ENCODE measurements at places on chromosomes 4 and X. TPM values are rescaled to one million over a fixed set of nuclear protein-coding genes. Genes with fewer than 3 reads are reported as not detected.
A peak's percentile ranks its signal among the peaks of the same experiment; 100 is the strongest.

GRCh38 chr4:96599752-96600151, 759.9 kb downstream of the PDHA2 start:
- no peak for DNase-seq

DNA sequence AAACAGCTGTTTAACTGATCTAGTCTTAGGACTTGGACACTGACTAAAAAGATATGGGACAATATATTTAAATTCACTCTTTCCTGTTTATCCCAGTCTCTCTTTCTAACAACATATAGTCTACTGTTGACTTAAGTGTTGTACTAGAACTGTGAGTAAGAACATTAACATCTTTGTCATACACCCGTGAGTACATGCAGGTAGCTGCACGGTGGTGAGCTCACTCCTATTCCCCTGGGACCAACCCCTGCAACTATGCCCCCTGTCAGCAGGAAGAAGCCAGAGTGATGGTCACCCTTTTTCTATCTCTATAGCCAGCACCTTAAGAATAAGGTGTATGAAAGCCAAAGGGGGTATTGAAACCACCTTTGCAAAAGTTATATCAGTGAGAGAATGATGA, 17.6 kb downstream of the TBL1X start:
- DNase-seq = no peak

Gene ZFX
- total RNA-seq = 41.8 TPM

DNA sequence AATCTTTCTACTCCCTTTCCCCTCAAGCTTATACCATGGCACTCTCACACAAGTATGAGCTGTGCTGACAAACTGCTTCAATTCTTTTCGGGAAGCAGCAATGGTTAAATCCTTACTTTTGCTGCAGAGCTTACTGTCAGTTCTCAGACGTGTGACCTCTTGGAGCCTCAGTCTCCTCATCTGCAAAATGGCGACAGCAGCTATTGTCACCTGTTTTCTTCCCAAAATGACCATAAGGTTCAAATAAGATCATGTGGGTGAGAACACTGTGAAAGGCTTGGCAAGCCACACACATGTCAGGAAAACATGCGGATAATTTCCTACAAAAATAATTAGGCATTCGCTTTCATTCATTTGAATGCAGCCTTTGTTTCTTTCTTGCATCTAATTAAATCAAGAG, 36.8 kb upstream of the IRF2 start:
- no peak for DNase-seq

Gene REELD1
- total RNA-seq = not detected

DNA sequence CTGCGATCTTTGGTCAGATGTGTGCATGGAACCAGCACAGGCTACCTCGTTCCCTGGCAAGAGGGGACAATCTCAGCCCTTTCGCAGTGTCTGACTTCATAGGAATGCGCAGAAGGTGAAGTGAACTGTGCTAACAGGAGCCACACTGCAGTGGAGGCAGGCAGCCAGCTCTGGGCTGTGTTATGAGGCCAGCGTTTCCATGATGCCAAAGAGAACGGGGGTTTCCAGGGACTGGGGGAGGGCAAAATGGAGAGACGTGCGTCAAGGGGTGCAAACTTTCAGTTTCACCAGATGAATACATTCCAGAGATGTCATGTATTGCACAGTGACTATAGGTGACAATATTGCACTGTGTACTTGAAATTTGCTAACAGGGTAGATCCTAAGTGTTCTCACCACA, 30.4 kb downstream of the CLDN34 start:
- no peak for DNase-seq

Gene TCEAL3
- total RNA-seq = 7.3 TPM

Gene ARX
- total RNA-seq = 0.34 TPM

Gene SOWAHB
- 25.5 TPM for total RNA-seq

Gene FAM149A
- 18.4 TPM for total RNA-seq

DNA sequence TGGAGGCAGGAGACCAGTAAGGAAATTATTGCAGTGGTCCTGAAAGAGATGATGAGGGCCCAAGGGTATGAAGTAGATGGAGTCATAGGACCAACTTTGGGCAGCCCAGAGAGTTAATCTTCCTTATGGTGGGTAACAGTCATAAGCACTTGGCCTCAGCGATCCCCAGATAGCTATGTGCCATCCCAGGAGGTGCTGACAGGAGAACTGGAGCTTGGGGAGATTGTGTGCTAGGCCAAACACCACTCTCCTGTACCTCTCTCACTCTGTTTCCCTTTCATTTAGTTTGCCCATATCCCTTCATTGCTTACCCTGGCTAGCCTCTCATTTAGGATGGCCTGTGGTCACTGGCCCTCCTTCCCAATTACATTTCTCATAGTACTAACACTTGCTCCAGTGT, 60.0 kb downstream of the TMEM164 start:
- DNase-seq = no peak

- no peak for DNase-seq
Measured at GRCh38 chrX:24305905-24306304, 8.0 kb downstream of the SUPT20HL2 start.

DNA sequence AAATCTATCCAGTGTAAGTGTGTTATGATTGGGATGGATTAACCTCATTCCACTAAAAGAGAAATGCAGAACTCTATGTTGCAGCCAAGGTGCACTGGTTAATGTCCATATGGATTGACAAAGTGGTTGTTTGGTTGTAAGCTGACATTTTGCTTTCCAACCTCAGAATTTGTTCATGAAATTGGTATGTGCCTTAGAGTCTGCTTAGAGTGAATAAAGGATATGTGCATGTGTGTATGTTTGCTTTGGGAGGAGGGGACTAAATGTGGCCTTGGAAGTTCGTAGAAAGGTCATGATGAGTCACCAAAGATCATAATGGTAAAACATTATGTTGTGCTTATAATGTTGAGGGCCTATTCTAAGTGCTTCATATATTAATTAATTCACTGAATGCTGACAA, 44.1 kb upstream of the MBNL3 start:
- DNase-seq = no peak

GRCh38 chr4:176217510-176217909, 22.1 kb upstream of the SPATA4 start:
- DNase-seq = no peak

- no peak for DNase-seq
Measured at GRCh38 chr4:48131736-48132135, 2.3 kb downstream of the TXK start.

DNA sequence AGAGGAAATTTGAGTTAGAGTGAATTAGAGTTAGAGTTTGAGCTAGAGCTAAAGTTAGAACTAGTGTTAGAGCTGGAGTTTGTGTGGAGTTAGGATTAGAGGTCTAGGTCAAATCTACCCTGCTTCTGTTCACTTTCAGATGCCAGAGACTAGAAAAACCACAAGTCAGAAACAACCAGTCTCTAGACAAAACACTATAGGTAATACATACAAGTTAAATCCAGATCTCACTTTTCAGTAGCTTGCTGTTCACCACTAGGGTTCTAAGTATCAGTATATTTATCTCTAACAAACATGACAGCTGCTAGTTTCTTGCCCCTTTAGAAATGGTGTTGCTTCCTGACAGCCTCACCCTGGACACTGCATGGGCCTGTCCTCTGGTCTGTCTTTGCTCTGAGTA, 300.7 kb downstream of the ARAP2 start:
- no peak for DNase-seq

GRCh38 chr4:89745708-89746107, 91.3 kb downstream of the SNCA start:
- DNase-seq = no peak

Gene GPC3
- 2.9 TPM for total RNA-seq

- no peak for DNase-seq
Measured at GRCh38 chr4:90220459-90220858, 93.3 kb downstream of the CCSER1 start.

GRCh38 chr4:27398631-27399310, 538.1 kb downstream of the STIM2 start:
- DNase-seq = no peak

- DNase-seq = no peak
Measured at GRCh38 chr4:108337923-108338322, 169.2 kb upstream of the LEF1 start.

- peak; percentile 94 for DNase-seq
Measured at GRCh38 chrX:131704136-131704695, 160.3 kb downstream of the OR13H1 start.

GRCh38 chrX:34509394-34509793, 147.7 kb downstream of the TMEM47 start:
- no peak for DNase-seq

DNA sequence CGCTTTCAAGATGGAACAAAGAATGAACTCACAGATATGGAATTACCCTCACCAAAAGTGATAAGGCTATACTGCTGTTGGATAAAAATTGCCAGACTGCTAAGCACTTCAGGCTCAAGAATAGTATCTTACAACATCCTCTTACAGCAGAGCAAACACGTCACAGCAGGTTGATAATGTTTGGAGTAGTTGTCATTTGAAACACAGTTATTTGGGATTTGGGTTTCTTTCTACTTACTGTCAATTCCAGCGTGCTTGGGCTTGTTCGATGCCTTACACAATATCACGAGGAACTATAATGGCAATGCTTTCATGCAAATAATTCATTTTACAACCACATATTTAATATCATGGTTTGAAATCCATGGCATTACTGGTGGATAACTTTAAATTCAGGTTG, 1223.7 kb upstream of the AGA start:
- no peak for DNase-seq

Gene NUDT6
- total RNA-seq = 7.7 TPM

- no peak for DNase-seq
Measured at GRCh38 chr4:53852343-53852742, 212.1 kb downstream of the CHIC2 start.

- DNase-seq = no peak
Measured at GRCh38 chr4:137343221-137343620, 189.1 kb downstream of the PCDH18 start.

DNA sequence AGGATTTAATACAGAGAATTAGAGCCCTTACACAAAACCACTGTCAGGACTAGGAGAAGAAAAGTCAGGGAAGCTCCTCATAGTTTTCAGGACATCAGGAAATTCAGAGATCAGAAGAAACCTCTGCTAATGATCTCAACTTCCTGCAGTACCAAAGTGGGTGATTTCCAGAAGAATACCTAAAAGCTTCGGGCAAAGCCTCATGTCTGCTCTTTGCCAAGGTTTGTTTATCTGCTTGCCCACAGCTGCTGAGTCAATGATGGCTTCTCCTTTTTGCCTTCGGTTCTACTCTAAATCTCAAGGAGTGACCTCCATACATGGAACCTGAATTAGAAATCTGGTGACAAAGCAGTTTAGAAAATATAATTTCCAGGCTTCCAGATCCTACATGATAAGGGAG, 68.4 kb downstream of the USP38 start:
- no peak for DNase-seq

Gene PABPC1L2A
- total RNA-seq = not detected

Gene CSN1S1
- not detected for total RNA-seq

GRCh38 chrX:8879750-8880149, 78.6 kb upstream of the FAM9A start:
- no peak for DNase-seq

Gene EDA
- total RNA-seq = 2.3 TPM

Gene CLDN22
- not detected for total RNA-seq

DNA sequence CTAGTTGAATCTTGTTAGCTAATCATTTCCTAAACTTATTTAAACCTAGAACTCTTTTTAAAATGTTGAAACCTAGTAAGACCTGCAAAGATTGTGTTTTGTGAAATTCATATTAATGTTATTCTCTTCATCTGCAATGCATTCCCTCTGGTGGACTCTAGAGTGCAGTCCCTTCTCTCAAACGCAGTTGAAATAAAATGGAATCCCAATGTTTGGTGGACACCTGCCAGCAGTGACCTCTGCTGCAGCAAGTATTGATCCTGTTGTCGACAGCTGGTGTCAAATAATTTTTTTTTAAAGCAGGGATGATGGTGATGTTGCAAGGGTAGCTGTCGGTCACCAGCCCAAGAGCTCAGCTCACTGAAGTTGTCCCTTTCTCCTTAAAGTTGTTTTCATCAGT, 492.0 kb downstream of the ZIC3 start:
- no peak for DNase-seq

DNA sequence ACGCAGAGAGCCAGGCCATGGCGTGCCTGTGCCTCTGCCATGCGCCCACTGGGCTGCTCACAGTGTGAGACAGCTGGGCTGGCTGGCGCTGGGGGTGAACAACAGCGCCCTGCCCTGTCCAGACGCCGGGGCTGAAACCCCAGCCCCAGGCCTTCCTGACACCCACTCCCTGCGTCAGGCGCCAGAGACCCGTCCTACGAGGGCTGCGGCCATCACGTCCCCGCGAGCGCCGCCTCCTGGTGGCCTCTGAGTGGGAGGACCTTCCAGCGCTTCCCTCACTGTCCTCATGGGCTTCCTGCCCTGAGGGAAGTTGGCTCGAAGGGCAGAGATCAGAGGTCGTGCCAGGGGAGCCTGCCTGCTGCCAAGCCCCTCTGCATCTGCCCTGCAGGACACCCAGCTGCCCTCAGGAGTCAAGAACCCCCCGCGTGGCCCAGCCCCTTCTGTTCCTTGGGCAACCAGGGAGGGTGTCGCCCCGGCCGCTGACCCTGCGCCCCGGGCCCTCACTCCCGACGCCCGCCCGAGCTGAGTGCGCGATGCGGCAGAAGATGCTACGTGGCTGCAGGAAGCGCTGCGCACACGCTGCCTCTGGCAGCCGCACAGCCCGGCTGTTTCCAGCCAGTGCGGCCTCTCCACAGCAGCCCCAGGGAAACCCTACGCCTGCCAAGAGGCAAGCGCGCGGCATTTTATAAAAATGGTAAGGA, 16.2 kb downstream of the NELFA start:
- DNase-seq = peak; percentile 16

DNA sequence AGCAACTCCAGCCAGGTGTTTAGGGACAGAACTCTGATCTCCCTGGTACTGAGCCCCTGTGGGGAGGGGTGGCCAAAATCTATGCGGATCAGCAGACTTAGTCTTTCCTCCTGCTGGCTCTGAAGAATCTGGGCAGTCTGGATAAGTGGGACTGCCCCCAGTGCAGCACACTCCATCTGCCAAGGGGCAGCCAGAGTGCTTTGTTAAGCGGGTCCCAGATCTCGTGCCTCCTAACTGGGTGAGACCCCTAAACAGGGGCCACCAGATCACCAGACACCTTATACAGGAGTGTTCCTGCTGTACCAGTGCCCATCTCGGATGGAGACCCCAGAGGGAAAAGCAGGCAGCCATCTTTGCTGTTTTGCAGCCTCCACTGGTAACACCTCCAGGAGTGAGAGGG, 81.5 kb upstream of the IL13RA2 start:
- DNase-seq = no peak

Gene ARMCX2
- 5.9 TPM for total RNA-seq

- no peak for DNase-seq
Measured at GRCh38 chr4:56286763-56287162, 100.5 kb downstream of the AASDH start.

- DNase-seq = peak; percentile 47
Measured at GRCh38 chr4:174408841-174409552, 113.3 kb downstream of the HPGD start.

GRCh38 chr4:123870216-123870876, 473.8 kb downstream of the SPRY1 start:
- DNase-seq = no peak

GRCh38 chrX:31449965-31450364, 378.1 kb upstream of the FTHL17 start:
- no peak for DNase-seq

Gene XAGE1A
- total RNA-seq = not detected

Gene KIT
- total RNA-seq = 4.1 TPM

GRCh38 chr4:54073271-54073880, 9.0 kb upstream of the CHIC2 start:
- no peak for DNase-seq

All from left colon (tissue), 2 donors.